ENCODE measurements at places on chromosomes 1 and 21. TPM values are rescaled to one million over a fixed set of nuclear protein-coding genes. Genes with fewer than 3 reads are reported as not detected.

Gene SLC45A1
- polyA plus RNA-seq = 2.9 TPM

Gene C1orf87
- polyA plus RNA-seq = not detected

Gene CRNN
- polyA plus RNA-seq = 2.2 TPM

Gene PRDM15
- 4.4 TPM for polyA plus RNA-seq

Gene MYOG
- polyA plus RNA-seq = not detected

DNA sequence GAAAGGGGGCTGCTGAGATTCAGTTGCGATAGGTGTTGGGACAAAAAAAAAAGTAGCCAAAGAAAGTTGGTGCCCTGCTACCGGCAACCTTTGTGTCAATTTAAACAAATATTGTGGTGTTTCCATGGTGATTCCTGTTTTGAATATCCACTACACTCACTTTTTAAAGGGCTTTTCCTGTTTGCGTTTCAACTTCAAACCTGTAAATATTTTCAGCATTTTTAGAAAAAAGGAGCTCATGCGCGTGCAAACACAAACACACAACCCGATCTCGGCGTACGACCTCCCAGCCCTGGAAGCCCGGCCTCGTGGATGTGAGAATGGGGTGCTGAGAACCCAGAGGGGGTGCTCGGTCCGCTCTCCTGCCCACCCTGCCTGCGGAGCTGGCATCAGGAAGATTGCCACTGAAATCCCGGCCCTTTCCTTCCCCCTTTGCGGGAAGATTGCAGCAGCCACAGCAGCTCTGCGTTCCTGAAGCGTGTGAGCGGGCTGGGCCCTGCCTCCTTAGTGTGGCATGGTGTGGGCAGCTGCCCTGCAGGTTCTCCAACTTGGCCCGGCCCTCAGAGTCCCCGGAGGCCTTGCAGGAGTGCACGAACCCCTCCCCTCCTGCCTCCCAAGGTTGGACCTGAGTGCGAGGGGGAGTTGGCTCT lies 34.8 kb downstream of the CASZ1 start:
- no peak overlapping the region for H3K4me3 ChIP-seq
- DNase-seq = no peak

- no peaks in the 10 kb centered on the region for H3K36me3 ChIP-seq
- H3K4me3 ChIP-seq = no peak overlapping the region
- no peaks in the 10 kb centered on the region for H3K27me3 ChIP-seq
- H3K4me1 ChIP-seq = no peaks in the 10 kb centered on the region
- no peak for DNase-seq
Observed at GRCh38 chr1:237562242-237562823, 328.4 kb downstream of the ZP4 start.

GRCh38 chr1:181416268-181416860 lies 67.0 kb upstream of the CACNA1E start:
- no peaks in the 10 kb centered on the region for H3K36me3 ChIP-seq
- no peak overlapping the region for H3K27ac ChIP-seq
- no peaks in the 10 kb centered on the region for H3K27me3 ChIP-seq
- DNase-seq = no peak
- no peaks in the 10 kb centered on the region for H3K4me1 ChIP-seq

GRCh38 chr21:42202321-42202720 lies 16.6 kb upstream of the ABCG1 start:
- no peaks in the 10 kb centered on the region for H3K36me3 ChIP-seq
- H3K4me3 ChIP-seq = no peak overlapping the region
- H3K27ac ChIP-seq = no peak overlapping the region
- no peaks in the 10 kb centered on the region for H3K27me3 ChIP-seq

DNA sequence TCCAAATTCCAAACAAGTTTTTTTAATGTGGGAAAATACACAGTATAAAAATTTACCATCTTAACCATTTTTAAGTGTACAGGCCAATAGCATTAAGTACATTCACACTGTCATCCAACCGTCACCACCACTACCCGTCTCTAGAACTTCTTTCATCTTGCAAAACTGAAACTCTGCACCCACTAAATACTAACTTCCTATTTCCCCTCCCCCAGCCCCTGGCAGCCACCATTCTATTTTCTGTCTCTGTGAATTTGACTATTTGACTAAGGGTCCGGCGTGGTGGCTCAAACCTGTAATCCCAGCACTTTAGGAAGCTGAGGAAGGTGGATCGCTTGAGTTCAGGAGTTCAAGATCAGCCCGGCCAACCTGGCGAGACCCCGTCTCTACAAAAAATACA lies 36.1 kb downstream of the CLSTN1 start:
- no peak for DNase-seq
- H3K4me1 ChIP-seq = peaks cover 61% of the 10 kb centered on the region

- H3K4me3 ChIP-seq = no peak overlapping the region
- no peaks in the 10 kb centered on the region for H3K36me3 ChIP-seq
- no peaks in the 10 kb centered on the region for H3K27me3 ChIP-seq
- no peaks in the 10 kb centered on the region for H3K4me1 ChIP-seq
Observed at GRCh38 chr1:244066954-244067716, 16.1 kb downstream of the ZBTB18 start.

GRCh38 chr1:29129916-29130315 lies 6.2 kb upstream of the TMEM200B start:
- no peak overlapping the region for H3K4me3 ChIP-seq
- DNase-seq = no peak
- H3K36me3 ChIP-seq = no peaks in the 10 kb centered on the region
- H3K27me3 ChIP-seq = no peaks in the 10 kb centered on the region
- no peak overlapping the region for H3K27ac ChIP-seq

- no peaks in the 10 kb centered on the region for H3K27me3 ChIP-seq
- H3K36me3 ChIP-seq = no peaks in the 10 kb centered on the region
- H3K27ac ChIP-seq = no peak overlapping the region
- DNase-seq = no peak
Observed at GRCh38 chr1:56590520-56591011, 11.2 kb upstream of the PLPP3 start.

DNA sequence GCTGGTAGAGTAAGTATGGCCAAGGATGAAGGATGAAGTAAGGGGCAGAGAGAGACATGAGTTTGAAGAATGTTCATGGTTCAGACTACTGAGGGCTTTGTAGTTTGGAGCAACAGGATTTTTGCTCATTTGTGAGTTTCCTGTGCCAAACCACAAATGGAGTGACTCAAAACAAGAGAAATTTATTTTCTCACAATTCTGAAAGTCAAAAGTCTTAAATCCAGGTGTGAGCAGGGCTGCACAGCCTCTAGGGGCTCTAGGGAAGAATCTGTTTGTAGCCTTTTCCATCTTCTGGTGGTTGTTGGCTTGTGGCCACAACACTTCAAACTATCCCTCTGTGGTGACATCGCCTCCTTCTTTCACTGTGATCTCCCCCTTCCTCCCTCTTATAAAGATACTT lies 58.9 kb downstream of the RHOU start:
- H3K4me1 ChIP-seq = no peaks in the 10 kb centered on the region
- H3K27me3 ChIP-seq = no peaks in the 10 kb centered on the region
- H3K27ac ChIP-seq = no peak overlapping the region
- H3K4me3 ChIP-seq = no peak overlapping the region
- DNase-seq = no peak
- no peaks in the 10 kb centered on the region for H3K36me3 ChIP-seq

- no peaks in the 10 kb centered on the region for H3K36me3 ChIP-seq
- no peaks in the 10 kb centered on the region for H3K4me1 ChIP-seq
- H3K27me3 ChIP-seq = no peaks in the 10 kb centered on the region
- H3K27ac ChIP-seq = no peak overlapping the region
- no peak overlapping the region for H3K4me3 ChIP-seq
Observed at GRCh38 chr1:246128494-246129069, 378.5 kb downstream of the SMYD3 start.

DNA sequence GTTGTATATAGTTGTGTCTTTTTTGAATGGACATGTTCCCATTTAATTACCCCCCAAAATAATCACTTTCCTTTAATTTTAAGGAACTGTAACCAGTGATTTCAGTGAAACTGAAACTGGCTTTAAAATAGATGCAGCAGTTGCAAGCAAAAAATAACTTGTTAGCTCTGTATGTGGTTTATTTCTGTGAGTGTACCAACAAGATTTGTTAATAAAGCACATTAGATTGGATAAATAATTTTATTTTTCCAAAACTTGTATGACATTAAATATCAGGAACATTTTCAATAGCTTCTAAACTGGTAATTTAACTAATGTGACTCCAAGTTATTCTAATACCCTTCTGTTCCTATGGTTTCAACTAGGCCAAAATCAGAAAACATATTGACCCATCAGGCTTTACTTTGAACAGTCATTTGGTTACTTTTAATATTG lies 184.3 kb upstream of the CACYBP start:
- H3K27me3 ChIP-seq = no peaks in the 10 kb centered on the region
- no peak for DNase-seq
- peaks cover 21% of the 10 kb centered on the region for H3K4me1 ChIP-seq
- no peak overlapping the region for H3K27ac ChIP-seq
- H3K4me3 ChIP-seq = no peak overlapping the region
- no peaks in the 10 kb centered on the region for H3K36me3 ChIP-seq

DNA sequence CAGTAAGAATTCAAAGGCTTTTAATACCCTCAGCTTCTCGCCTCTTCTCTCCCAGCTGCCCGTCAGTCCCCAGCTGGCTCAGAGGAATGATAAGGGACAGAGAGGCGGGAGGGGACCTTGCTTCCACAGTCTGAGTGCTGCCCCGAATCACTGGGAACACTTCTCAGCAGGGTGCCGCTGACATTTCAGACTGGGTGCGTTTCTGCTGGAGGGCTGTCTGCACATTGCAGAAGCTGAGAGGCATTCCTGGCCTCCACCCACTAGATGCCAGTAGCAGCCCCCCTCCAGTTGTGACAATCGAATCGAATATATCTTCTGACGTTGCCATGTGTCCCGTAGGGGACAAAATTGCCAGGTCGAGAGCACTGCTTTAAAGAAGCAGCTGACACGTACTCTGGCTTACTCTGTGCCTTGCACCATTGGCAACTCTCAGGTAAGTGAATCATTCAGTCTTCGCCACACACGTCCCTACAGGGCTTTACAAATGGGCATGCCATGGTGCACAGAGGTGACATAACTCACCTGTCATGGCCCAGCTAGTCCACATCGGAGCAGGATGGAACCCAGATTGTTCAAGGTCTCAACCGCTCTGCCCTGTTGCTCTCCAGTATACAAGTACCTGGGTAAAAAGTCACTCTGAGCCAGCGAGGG lies 23.9 kb downstream of the CTNNBIP1 start:
- H3K4me1 ChIP-seq = no peaks in the 10 kb centered on the region
- no peak for DNase-seq
- no peak overlapping the region for H3K4me3 ChIP-seq
- H3K27ac ChIP-seq = no peak overlapping the region

- H3K4me3 ChIP-seq = no peak overlapping the region
- no peaks in the 10 kb centered on the region for H3K4me1 ChIP-seq
- H3K27ac ChIP-seq = no peak overlapping the region
- DNase-seq = no peak
- H3K27me3 ChIP-seq = no peaks in the 10 kb centered on the region
Observed at GRCh38 chr1:222953585-222953984, 138.7 kb downstream of the DISP1 start.

DNA sequence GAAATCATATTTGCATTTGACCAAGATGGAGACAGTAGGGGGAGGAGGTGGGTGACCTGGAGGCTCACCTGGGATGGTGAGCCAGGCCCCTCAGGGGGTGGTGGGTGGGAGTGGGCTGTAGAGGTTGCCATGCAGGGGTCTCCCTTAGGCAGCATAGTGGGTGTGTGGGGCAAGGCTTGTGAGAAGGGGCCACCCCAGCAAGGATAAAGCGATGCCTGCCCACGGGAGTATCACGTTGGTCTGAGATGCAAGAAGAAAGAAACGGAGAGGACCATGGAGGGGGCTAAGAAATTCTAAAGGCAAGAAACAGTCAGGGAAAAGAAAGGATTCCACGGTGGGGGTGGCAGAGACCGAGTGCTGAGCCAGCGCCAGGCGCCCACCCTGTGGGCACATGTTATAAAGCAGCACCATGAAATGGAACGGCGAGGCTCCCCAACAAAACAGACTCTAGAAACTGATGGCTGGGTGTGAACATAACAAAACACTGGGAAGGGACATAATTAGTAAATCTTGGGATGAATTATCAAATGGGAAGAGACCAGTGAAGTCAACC lies 11.7 kb upstream of the C2CD2 start:
- no peaks in the 10 kb centered on the region for H3K36me3 ChIP-seq
- no peak overlapping the region for H3K4me3 ChIP-seq
- no peaks in the 10 kb centered on the region for H3K27me3 ChIP-seq
- peak; percentile 28 for DNase-seq
- peaks cover 4% of the 10 kb centered on the region for H3K4me1 ChIP-seq

DNA sequence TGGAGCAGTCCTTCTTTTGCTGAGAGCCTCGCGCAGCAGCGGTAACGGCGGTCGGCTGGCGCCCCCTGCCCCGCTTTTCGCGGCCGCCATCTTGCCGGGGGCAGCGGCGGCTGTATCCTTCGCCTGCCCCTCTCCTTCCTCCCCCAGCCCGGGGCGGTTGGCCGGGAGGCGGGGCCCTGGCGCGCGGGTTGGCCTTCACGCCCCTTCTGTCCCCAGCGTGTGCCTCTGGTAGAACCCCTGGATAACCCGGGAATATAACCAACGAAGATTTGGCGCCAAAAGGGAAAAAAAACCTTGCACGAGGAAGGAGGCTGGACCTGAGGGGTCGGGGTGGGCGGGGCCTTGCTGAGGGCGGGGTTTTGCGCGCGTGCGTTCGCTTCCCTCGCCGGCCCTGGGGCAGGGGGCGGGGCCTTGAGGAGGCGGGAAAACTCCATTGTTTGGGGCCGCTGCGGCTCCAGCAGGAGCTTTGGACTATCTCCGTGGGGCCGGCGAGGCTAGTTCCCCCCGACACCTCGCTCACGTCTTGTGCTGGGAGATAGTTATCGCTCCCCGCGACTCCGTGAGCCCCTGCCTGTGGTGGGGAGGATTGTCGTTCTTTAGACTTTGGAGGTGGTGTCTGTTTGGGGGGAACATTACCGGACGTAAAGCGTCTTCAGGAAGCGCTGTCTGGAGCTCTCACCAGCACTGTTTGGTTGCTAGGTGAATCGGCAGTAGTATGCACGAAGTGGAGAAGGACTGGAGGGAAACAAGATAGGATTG lies 689 bp downstream of the NASP start:
- DNase-seq = peak; percentile 96
- H3K4me3 ChIP-seq = peak overlapping the region; percentile 98
- H3K27me3 ChIP-seq = no peaks in the 10 kb centered on the region
- peaks cover 69% of the 10 kb centered on the region for H3K4me1 ChIP-seq
